HepG2 (cell line): ENCODE measurements at places on chromosomes 11 and 22.

DNA sequence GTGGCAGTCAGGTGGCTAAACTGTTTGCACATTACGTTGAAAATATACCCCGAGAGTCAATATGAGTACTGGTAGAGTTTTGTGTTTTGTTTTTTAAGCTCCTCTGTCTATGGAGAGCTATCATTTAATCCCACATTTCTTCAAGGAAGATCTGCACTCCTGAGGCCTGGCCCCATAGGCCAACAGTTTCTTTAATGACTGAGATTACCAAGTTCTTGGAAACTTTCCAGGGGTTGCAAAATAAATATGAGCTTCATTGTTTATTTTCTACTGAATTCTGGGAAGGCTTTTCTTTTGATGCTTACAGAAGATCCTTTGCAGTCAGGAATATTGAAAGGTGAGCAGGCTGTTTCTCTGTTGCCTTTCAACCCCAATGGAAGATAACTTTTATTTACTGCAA lies 452.0 kb downstream of the JRKL start:
- DNase-seq = no peak

- DNase-seq = no peak
Measured at GRCh38 chr11:116473206-116473769, 299.5 kb downstream of the BUD13 start.

DNA sequence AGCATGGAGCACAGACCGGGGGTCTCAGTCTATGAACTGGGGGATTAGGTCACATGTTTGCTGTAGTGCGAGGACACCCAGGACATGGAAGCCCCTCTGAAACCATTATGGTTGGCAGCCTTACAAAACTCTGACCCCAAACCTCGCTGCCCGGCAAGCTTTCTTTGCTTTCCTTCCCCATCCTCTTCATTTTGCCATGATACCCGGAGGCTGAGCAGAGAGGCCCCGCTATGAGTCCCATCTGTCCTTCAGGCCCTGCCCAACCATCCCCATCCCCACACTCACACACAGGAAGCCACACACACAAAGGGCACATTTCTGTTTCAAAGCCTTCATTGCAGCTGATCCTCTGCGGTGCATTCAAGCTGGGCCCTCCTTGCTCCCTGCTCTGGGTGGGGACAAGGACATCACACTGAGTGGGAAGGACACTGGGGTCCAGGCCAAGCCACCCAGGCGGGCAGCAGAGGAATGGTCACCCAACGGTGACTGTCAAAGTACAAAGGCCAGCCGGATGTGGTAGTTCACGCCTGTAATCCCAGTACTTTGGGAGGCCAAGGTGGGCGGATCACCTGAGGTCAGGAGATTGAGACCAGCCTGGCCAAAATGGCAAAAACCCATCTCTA lies 176.5 kb downstream of the CTTN start:
- peak; percentile 33 for DNase-seq

DNA sequence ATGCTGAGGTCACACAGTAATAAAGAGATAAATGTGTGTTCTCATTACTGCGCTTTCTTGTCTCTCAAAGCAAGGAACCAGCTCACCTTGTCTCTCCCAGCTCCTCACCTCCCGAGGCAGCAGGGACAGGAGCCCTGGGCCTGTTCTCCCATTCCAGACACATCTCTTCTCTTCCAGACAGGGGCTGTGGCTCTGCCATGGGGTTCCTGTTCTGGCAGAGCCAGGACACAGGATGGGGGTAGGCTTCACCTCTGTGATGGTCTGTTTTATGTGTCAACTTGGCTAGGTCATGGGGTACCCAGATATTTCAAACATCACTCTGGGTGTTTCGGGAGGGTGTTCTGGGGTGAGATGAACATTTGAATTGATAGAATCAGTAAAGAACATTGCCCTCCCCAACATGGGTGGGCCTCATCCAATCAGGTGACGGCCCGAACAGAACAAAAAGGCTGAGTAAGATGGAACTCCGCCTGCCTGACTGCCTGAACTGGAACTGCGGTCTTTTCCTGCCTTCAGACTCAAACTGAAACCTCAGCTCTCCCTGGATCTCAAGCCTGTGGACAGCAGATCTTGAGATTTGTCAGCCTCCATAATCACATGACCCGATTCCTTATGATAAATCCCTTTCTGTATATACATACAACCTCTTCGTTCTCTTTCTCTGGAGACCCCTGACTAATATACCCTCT lies 2.0 kb upstream of the VSIG10L2 start:
- no peak for DNase-seq

DNA sequence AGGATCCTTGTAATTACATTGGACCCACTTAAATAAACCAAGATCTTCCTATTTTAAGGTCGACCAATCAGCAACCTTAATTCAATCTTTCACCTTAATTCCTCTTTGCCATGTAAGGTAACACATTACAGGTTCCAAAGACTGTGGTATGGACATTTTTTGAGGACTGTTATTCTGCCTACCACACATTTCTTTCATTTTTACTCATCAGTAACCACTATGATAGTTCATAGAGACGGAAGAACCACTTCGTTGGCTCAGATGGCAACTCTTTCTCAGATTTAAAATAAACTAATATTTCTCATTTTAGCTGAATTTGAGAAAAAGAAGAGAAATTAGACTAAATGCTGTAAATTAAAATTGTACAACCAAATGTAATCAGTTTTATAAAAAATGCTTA lies 96.3 kb downstream of the PAX6 start:
- DNase-seq = no peak

DNA sequence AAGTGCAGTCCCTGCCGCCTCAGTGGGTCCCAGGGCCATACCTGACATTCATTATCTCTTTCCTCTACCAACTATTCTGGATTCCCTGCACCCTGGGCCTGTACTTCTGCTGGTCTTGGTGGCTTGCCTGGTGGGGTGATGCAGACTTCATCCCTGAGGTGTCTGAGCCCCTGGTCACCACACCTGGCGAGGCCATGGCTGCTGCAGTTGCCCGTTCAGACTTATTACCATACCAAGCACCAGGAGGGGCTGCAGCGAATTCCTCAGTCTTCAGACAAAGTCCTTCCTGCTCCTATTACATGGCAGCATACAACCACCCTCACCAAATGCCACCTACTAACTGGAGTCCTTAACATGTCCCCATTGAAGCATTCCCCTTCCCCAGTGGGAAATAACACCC lies 73.0 kb upstream of the SLC22A12 start:
- DNase-seq = no peak

- DNase-seq = no peak
Measured at GRCh38 chr11:46597609-46598219, 3.9 kb upstream of the AMBRA1 start.

DNA sequence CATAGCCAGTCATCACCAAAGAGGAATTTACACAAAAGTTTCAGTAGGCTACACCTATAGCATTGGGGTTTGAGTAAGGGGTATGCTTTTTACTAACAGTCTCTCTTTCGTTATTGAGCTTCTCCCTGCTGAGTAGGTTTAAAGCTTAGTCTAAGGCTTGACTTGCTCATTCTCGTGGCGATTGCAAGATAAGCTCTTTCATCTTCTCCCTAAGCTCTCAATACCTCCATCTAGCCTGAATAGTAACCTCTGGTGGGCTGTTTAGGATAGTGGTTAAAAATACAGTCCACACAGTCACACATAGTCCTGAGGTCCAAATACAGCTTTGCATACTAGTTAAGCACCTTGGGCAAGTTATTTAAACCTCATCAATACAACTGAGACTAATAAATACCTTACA lies 65.6 kb downstream of the IMMP1L start:
- no peak for DNase-seq

DNA sequence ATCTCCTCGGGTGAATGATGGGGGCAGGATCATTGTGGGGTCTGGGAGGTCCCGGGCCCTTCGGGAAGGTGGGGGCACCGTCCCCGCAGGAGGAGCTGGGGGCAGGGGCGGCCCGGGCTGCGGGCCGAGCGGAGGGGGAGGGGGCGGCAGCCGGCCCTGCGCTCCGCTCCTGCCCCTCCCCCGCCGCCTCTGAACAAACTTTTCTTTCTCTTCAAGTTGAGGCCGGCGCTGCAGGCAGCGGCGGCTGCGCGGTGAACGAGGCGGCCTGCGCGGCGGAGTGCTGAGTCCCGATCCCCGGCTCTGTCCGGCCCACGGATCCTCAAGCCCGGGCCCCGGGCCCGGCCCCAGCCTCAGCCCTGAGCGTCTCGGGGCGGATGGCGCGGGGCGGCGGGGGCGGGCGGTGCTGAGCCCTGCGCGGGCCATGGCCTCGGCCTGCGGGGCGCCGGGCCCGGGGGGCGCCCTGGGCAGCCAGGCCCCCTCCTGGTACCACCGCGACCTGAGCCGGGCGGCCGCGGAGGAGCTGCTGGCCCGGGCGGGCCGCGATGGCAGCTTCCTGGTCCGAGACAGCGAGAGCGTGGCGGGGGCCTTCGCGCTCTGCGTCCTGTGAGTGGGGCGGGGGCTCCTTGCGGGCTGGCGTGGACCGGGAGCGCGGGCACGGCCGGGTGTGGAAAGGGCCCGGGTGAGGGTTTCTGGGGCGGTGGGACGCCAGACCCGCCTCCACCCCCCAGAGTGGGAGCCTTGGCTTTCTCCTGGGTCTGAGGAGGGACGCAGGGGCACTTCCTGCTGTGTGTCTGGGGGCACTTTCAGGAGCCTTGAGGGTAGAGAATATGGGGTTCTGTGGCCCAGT lies at the start of gene INPPL1:
Gene INPPL1, plus strand, starts transcription at position 204 of the 847 bp plus-strand sequence. Its CDS starts 218 bp downstream, at position 422.
- no peak for DNase-seq
